ENCODE measurements at places on chromosomes 2 and 18.

GRCh38 chr18:29160170-29160569, 983.2 kb upstream of the CDH2 start:
- DNase-seq = no peak

DNA sequence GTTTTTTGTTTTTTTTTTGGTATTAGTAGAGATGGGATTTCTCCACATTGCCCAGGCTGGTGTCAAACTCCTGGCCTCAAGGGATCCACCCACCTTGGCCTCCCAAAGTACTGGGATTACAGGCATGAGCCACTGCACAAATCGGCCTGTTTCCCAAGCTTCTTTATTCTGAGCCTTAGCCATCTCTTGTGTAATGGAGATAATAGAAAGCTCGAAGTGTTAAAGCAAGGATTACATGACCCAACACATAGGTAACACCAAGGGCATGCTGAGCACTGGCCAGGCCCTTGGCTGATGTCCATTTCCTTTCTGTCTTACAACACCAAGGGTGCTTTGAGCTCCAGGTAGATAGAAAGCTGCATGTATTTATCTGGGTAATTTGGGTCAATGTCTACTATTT, 187.8 kb upstream of the MEX3C start:
- no peak for DNase-seq

DNA sequence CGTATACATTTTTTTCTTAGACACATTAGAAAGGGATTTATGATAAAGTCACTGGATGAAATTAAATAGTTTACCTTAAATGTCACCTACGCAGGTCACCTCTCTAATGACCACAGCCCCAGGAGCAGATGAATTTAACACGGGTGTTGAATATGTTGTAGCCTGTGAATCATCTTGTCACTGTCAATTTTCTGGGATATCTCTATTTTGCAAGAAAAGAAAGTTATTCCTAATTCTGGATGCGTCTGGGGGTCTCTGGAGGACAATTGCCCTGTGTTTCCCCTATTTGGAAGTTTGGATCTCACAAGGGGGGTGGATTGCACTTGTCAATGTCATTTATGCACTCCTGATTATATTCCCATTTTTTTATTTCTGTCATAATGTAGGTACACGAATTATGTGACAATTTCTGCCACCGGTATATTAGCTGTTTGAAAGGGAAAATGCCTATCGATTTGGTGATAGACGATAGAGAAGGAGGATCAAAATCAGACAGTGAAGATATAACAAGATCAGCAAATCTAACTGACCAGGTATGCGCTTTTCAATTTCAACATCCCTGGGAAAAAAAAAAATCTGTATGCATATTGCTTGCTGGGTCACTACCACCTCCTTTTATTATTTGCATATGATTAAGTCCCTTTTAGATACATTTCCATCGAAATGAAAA, 7.7 kb downstream of the MEIS1 start:
- DNase-seq = no peak

GRCh38 chr2:85935746-85936208, 47.0 kb upstream of the ST3GAL5 start:
- DNase-seq = peak; percentile 77

DNA sequence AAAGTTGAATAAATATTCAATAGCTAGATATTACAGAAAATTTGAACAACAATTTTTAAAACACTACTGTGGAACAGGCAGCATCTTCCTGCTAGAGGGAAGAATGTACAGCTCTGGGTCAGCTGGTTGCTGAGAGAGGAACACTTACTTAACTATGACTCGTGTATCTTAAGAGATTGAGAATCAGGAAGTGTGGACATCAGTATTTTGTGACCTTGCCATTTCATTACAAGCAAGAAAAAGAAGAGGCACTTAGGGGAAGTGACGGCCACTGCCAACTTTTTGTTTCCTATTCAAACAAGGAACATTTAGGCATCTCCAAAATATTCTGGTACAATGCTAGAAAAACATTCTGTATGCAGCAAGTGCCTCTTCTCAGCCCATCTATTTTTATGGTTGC, 45.9 kb downstream of the ITPRID2 start:
- peak; percentile 18 for DNase-seq

DNA sequence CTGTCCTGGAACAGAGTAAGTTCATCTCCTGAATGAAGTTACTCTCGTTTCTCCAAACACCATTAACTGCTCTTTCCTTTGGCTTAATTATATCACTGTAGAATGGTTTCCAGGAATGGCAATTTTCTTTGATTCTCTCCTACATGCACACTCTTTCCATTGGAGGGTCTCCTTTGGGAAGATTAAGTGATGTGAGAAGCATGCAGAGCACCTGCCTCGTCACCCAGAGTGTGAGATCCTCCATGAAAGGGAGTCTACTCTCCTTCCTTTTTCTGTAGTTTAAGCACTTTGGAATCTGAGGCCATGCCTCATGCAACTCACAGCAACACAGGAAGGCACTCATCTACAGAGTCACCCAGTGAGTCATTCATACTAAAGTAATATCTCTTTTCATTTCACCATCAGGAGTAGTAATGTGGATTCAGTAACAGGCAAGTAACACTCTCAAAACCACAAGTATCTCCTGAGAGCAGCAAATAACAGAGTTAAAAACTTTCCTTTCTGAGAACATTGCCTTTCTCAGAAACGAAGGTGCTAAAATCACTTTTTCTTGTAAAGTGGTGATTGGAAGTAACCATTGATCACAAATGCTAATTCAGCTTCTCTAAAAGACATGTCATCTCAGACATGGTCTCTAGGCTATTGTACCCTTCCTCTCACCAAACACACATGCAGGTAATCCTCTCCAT, 52.8 kb upstream of the IL1RL1 start:
- peak; percentile 88 for DNase-seq

DNA sequence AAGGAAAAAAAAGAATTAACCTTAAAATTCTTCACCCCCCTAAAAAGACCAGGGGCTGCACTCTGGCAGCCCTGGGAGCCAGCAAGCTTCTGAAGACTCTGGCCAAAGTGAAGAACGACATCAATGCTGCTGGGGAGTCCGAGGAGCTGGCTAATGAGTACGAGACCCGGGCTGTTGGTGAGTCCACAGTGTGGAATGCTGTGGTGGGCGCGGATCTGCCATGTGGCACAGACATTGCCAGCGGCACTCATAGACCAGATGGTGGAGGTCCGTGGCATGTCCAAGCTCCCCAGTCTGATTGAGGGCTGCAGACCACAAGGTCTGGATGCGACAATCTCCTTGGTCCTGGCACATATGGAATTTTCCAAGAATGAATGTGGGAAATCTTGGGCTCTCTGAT, 47.4 kb downstream of the TRPM8 start:
- peak; percentile 15 for DNase-seq

DNA sequence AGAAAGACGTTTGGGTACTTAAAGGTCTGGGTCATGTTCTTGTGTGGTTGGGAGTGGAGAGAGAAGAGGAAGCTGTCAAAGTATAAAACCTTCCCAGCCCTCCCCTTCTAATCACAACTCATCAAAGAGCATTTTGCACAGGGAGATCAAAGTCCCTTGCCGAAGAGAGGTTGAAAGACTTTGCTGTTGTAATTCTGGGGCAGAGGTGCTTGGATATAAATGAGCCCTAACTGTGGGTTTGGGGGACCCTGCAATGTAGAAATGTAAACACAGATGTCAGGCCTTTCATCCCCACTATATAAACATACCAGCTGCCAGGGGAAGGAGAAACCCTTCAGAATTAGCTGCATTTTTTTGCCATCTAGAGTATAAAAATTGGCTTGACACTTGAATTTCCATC, 182.1 kb downstream of the ETAA1 start:
- no peak for DNase-seq

- DNase-seq = no peak
Observed at GRCh38 chr18:3485153-3486149, 35.5 kb downstream of the TGIF1 start.

DNA sequence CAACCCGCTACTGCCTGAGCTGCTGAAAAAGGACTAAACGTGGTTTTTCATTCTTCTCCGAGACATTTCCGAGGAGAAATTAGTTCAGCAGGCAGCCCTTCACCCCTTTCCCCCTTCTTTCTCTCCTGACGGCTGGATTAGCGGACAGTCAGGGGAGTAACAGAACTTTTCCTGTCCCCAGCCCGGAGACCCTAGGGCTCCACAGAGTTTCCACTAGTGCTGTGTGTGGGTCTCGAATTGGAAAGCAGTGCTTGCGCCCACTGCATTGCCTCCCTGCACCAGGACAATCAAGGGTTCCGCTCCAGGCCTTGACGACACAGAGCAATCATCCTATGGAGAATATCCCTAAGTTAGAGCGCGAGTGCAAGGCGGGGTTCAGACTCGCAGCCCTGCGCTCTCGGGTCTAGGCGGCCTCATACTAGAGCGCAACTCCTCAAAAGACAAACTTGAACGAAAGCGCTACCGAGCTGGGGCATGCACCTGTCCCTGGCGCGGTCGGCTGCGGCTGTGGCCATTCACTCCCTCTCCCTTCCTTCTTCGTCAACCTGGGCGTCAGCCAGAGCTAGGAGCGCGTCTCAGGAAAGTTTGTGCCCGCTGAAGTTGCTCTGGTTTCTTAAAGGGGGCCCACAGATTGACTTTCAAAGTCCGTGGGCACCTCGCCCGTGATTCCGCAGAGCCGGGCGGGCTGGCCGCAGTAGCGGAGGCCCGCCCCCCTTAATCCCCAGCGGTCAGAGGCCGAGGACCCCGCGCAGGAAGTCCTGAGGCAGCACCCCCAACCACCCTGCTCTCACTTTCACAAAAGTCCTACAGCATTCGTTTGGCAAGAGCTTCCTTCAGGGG, 801 bp downstream of the OSR1 start:
- peak; percentile 57 for DNase-seq

DNA sequence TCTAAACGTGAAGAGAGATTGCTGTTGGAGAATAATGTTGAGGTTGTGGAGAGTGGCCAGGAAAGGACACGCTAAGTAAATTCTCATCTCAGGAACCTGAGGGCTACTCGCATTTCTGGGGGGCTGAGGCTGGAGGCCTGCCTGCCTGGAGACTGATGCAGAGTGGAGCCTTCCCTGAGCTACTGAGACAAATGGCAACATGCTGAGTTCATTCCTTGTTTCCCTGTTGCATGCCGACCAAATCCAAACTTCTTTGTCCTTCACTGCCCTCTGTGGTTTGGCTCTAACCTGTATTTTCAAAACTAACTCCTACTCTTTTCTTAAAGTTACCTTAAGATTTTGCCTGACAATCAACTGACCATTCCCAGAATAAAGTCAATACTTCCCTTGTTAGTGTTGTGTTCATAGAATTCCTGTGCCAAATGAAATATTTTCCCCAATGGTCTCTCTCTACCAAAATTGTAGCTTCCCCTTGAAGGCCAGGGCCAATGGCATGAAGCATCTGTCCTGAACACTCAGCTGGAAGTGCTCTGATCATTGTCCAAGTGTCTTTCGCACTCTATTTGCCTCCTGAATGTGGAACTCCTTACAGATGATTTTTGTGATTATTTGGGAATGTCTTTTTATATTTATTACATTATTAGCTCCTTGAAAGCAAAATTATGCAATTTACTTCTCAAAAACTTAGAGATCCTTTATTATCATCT, 1085.6 kb downstream of the SOCS6 start:
- DNase-seq = no peak

DNA sequence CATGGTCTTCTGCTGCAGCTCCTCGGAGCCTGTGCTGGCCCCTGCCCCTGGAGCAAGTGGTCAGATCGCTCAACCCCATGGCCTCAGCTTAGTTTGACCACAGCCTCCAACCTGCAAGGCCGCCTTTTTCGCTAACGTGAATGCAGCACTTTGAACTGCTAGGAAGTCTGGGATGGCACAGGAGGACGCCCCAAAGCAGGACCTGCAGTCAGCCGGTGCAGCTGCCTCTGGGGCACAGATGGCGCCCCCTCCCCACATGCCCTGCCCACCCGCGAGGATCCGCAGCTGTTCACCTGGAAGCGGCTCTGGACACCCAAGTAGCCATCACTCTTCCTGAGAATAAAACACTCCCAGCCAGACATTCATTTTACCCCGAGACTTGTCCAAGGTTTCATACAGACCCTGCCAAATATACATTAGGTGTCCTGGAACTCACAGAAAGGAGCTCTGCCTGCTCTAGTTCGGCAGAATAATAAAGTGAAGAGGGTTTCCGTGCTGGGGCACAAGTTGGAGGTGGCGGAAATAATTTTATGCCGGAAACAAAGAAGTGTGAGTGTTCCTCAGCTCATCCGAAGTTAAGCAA, 510.1 kb downstream of the EIPR1 start:
- DNase-seq = no peak

DNA sequence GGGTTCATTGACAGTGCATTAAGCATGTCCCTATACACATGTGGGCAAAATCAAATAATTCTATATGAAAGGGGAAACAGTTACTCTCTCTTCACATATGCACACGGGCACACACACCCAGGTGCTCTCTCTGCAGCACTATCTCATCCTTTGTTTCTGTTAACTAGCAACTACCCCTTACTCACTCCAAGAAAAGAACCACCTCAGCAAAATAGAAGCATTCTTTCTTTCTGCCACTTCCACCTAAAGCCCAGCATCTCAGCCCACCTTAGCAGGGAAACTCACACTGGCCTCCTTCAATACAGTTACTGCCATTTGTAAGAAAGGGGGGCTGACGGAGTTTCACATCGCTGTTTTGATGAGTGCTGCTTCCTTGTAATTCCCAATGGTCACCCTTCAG, 216.3 kb upstream of the ID2 start:
- DNase-seq = no peak

DNA sequence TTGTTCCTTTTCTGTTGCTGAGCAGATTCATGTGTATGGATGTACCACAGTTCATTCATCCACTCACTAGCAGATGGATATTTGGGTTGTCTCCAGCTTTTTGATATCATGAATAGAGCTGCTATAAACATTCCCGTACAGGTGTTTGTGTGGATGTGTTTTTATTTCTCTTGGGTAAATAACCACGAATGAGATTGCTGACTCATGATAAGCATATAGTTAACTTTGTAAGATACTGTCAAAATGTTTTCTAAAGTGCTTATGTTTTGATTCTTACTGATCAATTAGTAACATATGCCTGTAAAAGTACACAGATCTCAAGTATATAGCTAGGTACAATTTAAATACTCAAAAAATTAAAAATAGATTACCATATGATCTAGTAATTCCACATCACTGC, 27.7 kb downstream of the TSN start:
- DNase-seq = no peak

DNA sequence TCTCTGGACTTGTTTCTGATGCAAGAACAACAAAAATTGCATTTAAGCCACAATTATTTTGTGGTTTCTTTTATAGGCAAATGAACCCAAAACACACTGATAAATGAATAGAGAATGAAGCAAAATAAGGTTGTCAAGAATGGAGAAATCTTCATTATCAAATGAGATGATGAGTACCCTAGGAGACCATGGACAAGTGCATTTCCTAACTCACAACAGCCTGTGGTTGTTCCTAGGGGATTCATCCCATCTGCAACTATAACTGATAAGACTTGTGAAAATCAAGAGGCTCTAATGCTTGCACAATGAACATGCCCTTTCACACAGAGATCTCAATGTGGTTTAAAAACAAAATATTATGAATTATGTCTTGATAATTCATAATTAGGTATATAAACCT, 159.9 kb downstream of the PDE1A start:
- DNase-seq = no peak

- no peak for DNase-seq
Observed at GRCh38 chr2:24618144-24618543, 127.1 kb downstream of the NCOA1 start.

- no peak for DNase-seq
Observed at GRCh38 chr2:197894751-197895274, 90.4 kb downstream of the PLCL1 start.

- DNase-seq = no peak
Observed at GRCh38 chr18:78123144-78123909, 856.3 kb upstream of the SALL3 start.

Measured in GM03348 (cell line).